ENCODE measurements at places on chromosomes 16 and 17. TPM values are rescaled to one million over a fixed set of nuclear protein-coding genes. Genes with fewer than 3 reads are reported as not detected.

- no peak for DNase-seq
These were observed 4.8 kb upstream of the ZNF469 start for GRCh38 chr16:88377961-88378360.

- peak; percentile 97 for DNase-seq
These were observed at the start of gene STUB1 for GRCh38 chr16:679814-680624. TSS of gene STUB1 (plus strand) at chr16:680410. CDS start at chr16:680526, 116 bp downstream.

GRCh38 chr17:52025236-52025635 is 133.3 kb downstream of the CA10 start:
- DNase-seq, result no peak

- DNase-seq, result no peak
These were observed 71.3 kb upstream of the TBX2 start for GRCh38 chr17:61328351-61328750.

DNA sequence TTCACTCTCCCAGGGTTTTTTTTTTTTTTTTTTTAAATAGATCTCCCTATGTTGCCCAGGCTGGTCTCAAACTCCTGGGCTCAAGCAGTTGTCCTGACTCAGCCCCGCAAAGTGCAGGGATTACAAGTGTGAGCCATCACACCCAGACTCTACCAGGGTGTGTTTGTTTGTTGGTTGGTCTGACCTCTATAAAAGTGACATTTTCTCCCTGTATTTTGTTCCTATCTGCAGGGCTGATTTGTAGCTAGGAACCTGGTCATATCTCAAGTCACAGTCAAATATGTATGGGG is 46.3 kb upstream of the B4GALNT2 start:
- no peak for DNase-seq

GRCh38 chr17:81967533-81968395 is 6.8 kb upstream of the NOTUM start:
- DNase-seq, result peak; percentile 93

The NOTUM gene
- total RNA-seq, result not detected

GRCh38 chr16:46850619-46851555 is 19.9 kb upstream of the C16orf87 start:
- no peak for DNase-seq

DNA sequence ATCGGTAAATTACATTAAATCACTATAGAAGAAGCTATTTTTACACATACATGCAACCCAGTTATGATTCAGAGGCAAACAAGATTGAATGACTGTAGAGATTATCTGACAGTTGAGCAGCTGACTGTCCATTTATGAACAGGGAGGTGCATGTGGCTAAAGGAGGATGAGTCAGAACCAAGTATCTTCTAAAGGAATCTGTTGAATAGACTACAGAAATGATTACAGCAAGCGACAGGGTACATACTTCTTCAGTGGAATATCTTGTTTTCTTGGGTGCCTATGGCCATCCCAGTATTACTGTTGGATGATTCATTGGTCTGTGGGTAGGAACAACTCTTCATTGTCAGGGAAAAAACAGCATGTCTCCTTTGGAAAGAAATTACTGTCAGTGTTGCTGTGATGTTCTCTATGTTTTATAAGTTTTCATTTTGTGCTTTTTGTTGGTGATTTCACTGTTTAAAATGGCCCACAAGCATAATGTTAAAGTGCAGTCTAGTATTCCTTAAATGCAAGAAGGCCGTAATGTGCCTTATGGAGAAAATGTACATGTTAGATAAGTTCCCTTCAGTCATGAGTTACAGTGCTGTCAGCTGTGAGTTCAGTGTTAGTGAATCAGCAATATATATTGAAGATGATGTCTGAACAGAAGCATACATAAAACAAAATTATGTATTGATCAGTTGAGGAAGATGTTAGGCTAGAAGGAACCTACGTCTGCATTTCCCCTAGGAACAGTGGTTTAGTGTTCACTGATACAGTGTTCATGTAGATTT is 27.0 kb downstream of the CBFB start:
- DNase-seq, result no peak

The KRT33A gene
- not detected for total RNA-seq

The GAS2L2 gene
- total RNA-seq, result not detected

DNA sequence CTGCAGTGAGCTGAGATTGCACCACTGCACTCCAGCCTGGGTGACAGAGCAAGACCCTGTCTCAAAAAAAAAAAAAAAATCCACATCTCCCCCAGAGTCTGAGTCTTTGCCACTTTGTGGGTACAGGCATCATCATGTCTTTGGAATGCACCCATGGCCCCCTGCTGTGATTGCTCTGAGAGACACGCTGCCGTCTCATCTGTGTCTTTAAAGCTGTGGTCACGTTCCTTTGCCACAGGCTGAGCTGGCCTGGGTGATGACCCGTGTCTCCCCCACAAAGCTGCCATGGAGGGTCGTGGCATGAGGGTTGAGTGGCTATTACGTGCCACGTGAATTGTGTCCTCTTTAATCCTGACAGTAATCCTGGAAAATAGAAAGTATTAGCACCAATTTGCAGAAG is 20.2 kb downstream of the CRISPLD2 start:
- no peak for DNase-seq

DNA sequence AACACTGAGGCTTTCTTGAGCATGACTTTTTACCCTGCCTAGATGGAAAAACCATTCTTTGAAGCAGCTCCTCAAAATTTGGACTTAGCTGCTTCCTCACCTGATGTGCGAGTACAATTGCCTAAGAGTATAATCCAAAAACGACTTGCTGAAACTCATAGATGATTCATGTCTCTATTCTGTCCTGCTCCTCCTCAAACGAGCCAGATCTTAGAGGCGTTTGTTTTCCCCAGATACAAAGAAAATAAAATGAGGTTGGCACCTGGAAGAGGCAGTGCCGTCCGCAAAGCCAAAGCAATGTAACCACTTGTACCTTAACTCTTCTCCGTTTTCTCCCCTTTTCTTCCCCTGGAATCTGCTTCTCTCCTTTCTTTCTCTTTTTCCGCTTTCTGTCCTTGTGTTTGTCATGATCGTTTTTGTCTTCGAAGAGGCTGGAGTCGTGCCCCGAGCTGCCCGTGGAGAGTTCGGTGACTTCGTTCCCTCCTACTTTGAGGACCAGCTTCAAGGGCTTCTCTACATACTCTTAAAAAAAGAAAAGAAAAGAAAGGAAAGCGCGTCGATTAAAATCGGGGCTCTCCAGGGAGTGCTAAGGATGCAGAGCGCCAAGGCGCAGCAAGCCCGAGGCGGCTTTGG is 895 bp downstream of the BRD7 start:
- no peak for DNase-seq

The CCDC200 gene
- total RNA-seq, result not detected

GRCh38 chr16:4385789-4386450 is 14.3 kb downstream of the VASN start:
- no peak for DNase-seq
